Esophagus squamous epithelium (tissue), 5 donors: ENCODE measurements at places on chromosomes 11 and 22.

GRCh38 chr22:18068381-18068988, 9.3 kb upstream of the PEX26 start:
- no peak for DNase-seq

- DNase-seq, result no peak
Observed at GRCh38 chr22:27748751-27749191, 52.8 kb downstream of the MN1 start.

- no peak for DNase-seq
Observed at GRCh38 chr11:47131136-47131535, 45.5 kb downstream of the ARFGAP2 start.

DNA sequence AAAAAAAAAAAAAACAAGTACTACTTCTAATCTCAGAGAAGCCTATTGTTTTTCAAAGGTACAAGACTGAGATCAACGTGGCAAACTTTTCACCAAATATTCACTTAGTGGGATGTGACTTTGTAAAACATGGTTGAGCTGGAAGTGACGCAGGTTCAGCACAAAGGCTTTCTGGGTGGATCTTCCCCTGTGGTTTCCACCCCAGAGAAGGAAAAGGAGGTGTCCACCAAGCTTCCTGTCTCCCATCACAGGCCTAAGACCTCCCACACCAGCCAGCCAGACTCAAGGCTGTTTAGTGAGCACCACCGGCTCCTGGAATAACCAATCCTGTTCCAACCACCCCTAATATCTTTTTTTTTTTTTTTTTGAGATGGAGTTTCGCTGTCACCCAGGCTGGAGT, 5.7 kb downstream of the TMEM184B start:
- DNase-seq, result no peak

- no peak for DNase-seq
Observed at GRCh38 chr22:22877523-22878210, 9.9 kb upstream of the IGLL5 start.

GRCh38 chr11:72812967-72813739, 1.1 kb upstream of the ATG16L2 start:
- no peak for DNase-seq

DNA sequence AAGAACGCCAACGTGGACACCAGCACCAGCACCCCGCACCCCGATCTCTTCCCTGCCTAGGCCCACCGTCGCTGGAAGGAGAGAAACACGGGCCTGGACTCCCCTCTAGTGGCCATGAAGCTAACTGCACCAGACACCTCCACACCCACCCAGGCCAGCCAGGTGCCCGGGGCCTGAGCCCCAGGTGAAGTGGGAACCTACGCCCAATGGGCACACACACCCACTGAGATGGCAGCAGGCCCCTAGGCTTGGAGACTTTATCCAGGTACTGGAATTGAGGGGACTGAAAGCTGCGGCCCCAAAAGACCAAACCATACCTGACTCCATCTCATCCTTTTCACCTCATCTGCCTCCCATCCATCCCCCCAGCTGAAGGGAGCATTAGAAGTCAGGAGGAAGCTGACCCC, 81.0 kb downstream of the BUD13 start:
- DNase-seq, result no peak

- no peak for DNase-seq
Observed at GRCh38 chr22:38949889-38950405, 7.5 kb upstream of the APOBEC3A start.

GRCh38 chr11:2843551-2843950, 42.0 kb downstream of the CDKN1C start:
- DNase-seq, result no peak

GRCh38 chr11:3370311-3370870, 8.6 kb downstream of the ZNF195 start:
- no peak for DNase-seq

DNA sequence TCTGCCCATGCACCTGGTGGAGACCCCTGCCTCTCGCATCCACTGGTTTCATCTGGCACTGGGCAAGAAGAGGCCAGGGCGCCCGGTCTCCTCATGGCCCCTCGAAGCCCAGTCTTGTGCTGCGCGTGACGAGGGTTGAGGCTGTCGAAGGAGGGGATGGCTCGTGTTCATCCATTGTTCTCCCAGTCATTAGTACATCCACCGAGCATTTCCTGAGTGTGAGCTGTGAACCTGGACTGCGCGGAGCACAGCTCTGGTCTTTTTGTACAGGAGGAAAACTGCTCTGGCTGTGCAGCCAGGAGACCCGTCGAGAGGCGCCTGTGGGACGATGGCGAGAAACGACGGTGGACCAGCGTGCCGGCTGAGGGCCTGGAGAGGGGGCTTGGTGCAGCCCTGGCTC, 6.8 kb downstream of the CACNA1I start:
- no peak for DNase-seq

GRCh38 chr11:35970445-35970844, 26.6 kb downstream of the LDLRAD3 start:
- no peak for DNase-seq

GRCh38 chr22:31086703-31087330, 5.7 kb downstream of the SMTN start:
- no peak for DNase-seq

GRCh38 chr22:21952586-21953571, at the start of gene PPM1F:
TSS of gene PPM1F (minus strand) at chr22:21952848. CDS start at chr22:21946048, 6,800 bp downstream.
- peak; percentile 28 for DNase-seq

DNA sequence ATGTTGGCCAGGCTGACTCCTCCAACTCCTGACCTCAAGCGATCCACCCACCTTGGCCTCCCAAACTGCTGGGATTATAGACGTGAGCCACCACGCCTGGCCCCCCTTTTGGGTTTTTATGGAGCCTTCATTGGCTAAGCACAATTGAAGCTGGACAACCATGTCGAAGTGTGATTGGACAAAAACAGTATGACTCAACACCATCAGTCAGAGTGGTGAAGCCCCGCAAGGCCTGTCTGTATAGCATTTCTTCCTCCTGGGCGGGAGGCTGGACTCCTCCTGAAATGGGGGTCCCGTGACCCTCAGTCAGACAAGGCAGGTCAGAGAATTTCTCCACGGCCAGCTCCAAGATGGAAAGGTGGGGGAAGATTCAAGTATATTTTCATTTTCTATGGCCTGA, 3.1 kb upstream of the PARVB start:
- no peak for DNase-seq

- DNase-seq, result no peak
Observed at GRCh38 chr11:130243816-130244215, 70.9 kb downstream of the ZBTB44 start.

- DNase-seq, result no peak
Observed at GRCh38 chr22:38890377-38890776, 18.4 kb upstream of the CBX6 start.

DNA sequence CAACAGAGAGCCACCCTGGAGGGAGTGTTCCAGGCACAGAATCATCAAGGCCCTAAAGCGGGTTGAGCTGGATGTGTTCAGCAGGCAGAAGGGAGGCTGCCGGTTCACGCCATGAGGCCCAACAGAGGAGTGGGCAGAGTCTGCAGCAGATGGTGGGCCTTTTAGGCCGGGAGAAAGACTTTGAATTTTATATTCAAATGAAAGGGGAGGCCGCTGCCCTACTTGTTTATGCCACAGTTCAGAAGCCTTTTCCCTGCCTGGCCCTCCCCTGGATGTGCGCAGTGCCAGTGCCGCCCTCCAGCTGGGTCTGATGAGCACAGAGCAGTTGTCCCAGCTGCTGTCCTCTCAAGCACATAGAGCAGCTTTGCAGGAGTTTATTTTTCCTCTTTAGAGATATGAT, 46.9 kb upstream of the TTC12 start:
- no peak for DNase-seq

DNA sequence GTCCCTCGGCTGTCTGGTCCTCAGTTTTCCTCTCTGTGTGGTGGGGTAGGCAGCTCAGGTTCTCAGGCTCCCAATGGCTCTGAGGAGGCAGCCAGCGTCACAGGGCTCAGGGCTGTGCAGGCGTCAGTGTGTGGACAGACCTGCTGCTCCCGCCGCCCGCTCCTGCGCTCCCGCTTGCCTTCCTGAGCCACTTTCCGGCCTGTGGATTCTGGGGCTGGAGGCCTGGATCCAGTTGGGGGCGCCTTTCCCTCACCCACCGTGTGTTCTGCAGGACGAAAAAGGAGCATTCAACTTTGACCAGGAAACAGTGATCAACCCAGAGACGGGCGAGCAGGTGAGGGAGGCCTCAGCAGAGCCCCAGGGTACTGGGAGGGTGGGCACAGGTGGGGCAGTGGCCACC, 14.7 kb downstream of the DPP3 start:
- no peak for DNase-seq

DNA sequence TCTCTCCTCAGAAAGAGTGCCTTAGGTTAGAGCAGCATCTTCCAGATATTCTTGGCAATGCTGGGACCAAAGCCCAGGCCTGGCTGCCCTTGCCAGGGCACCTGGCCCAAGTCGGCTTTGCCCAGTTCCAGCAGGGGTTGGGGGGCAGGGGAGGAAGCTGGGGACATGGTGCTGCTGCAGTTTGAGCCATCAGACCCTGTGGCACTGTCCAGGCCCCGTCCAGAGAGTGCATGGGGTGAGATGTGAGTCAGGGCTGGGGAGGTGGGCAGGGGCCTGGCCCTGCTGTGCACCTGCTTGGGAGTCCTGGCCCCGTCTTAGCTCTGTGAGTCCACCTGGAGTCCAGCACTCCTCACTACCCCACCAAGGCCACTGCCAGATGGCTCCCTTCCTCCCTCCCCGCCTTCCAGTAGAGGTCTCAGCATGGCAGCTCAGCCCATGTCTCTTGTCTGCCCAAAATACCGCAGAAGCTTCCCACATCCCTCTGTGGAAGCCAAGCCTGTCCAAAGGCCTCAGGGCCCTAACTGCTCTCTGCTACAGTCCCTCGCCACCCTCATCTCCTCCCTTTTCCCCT, 16.6 kb downstream of the DERL3 start:
- no peak for DNase-seq

GRCh38 chr11:12213883-12214282, 103.5 kb downstream of the MICAL2 start:
- no peak for DNase-seq

GRCh38 chr22:46455446-46455845, 82.0 kb downstream of the CELSR1 start:
- no peak for DNase-seq

DNA sequence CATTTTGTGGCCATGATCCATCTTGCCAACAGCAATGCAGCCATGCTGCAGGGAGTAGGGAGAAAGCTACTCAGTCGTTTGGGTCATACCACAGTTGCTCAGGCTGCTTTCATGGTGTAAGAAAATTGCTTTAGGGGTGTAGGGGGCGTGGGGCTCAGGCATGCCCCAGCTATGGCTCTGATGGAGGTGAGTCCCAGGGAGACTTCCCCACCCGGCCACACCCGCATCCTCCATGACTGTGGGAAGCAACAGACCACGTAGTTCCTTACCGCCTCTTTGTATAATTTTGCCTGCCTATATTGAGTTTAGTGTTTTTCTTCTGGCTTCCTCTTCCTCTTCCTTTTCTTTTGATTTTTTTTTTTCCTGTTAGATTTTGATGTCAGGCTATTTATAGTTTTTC, 58.8 kb downstream of the SPECC1L start:
- no peak for DNase-seq

DNA sequence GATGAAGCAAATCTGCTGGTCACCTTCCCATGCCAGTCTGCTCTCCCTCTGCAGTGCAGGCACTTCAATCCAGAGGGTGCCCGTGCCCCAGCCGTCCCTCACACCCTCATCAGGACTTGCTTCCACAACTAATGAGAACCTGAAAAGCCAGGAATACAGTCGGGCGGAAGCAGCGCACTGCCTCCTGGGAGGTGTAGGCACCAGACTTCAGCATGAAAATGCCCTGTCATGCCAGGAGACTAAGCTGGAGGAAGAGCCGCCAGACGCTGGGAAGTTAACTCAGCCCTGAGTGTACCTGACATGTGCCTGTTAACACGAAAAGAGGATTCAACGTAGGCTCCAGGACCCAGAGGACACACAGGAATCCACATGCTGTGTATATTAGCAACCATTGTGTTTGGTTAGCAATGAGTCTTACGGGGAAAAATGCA, 40.1 kb upstream of the FLI1 start:
- DNase-seq, result no peak

DNA sequence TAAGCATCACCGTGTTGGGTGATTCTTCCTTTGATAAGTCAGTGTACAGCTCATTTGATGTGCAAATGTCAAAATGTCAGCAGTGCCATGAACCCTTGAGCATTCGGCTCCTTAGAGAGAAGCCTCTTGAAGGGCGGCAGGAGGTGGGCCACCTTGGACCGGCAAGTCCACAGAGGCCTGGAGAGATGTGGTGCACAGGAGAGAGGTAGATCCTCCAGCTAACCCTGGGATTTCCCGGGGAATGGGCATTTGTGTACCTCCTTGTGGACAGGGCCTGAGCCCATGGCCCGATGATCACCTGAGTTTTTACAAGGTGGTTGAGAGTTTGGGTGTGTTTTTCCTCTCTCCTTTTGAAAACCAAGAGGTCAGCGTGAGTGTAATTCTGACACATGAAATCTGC, 133.2 kb upstream of the RCN1 start:
- DNase-seq, result no peak

DNA sequence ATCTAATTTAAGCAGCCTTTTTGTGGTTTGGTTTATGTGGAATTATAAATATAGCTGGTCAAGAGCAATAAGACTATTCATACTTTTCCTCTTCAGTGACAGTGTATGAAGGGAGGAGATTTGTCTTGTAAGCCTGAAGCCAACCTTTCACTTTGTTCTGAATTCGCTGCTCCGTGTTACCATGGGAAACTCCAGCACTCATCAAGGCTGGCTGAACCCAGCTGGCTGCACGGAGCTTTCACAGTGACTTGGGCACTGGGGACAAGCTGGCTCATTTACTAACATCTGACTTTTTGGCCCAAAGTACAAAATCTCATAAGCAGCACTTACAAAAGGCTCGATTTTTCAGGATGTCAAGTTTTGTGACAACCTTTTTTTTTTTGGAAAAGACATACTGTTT, 120.4 kb upstream of the GRIA4 start:
- DNase-seq, result no peak

DNA sequence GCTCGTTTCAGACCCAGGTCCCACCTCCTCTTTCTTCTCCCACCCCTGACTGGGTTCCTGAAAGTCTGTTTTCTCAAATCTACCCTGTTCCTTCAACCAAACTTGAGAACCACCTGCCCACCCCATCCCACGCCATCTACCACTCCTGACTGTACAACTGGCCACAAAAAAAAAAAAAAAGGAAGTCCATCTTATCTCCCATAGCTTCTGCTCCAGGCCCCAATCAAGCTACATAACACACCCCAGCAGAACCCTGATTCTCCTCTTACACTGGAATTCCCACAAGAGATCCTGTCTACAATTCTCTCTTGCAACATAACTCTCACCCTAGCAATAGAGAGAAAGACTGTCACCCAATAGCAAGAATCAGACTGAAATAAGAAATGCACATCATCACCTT, 39.2 kb upstream of the CHST1 start:
- no peak for DNase-seq

DNA sequence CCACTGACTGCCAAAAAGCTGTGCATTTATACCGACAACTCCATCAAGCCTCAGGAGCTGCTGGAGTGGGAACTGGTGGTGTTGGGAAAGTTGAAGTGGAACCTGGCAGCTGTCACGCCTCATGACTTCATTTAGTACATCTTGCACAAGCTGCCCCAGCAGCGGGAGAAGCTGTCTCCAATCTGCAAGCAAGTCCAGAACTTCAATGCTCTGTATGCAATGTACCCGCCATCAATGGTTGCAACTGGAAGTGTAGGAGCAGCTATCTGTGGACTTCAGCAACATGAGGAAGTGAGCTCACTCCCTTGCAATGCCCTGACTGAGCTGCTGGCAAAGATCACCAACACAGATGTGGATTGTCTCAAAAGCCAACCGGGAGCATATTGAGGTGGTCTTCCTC, at the start of gene SLC22A25:
TSS of gene SLC22A25 (minus strand) at position 67 of the 400 bp plus-strand sequence. CDS start 13,947 bp downstream, outside the sequence.
- no peak for DNase-seq

- no peak for DNase-seq
Observed at GRCh38 chr11:62514151-62514550, 32.5 kb downstream of the AHNAK start.

- no peak for DNase-seq
Observed at GRCh38 chr22:46524203-46524740, 13.1 kb downstream of the CELSR1 start.

GRCh38 chr11:96964661-96965060, 574.8 kb downstream of the JRKL start:
- DNase-seq, result no peak
